ENCODE measurements at places on chromosomes 2 and 18. TPM values are rescaled to one million over a fixed set of nuclear protein-coding genes. Genes with fewer than 3 reads are reported as not detected.
A peak's percentile ranks its signal among the peaks of the same experiment; 100 is the strongest.

DNA sequence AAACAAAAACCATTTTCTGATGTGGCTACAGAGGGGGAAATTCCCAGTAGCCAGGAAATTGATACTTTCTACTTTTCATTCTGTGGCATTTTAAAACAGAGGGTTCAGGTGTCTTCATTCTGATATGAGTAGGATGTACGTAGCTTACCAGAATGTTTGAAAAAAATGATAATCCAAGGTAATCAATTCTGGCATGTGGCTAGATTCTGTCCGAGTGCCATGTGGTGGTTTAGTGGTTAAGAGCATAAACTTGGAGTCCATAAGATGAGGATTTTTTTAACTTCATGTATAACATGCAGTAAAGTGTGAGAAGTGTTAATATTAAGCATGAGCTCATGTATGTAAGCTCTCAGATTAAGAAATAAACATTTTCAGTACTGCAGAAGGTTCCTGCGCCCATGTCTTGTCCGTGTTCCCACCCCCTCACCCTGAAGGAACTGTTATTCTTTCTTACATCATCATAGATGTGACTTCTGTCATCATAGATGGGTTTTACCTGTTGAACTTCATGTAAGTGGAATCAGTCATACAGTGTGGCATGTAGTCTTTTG lies 4.5 kb downstream of the B3GNT2 start:
- H3K36me3 ChIP-seq: peaks cover 24% of the 10 kb centered on the region
- peak overlapping the region; percentile 97 for H3K27ac ChIP-seq
- H3K4me3 ChIP-seq: peak overlapping the region; percentile 89
- no peaks in the 10 kb centered on the region for H3K27me3 ChIP-seq
- DNase-seq: no peak

GRCh38 chr2:10271509-10271908 lies 31.2 kb upstream of the HPCAL1 start:
- peaks cover 4% of the 10 kb centered on the region for H3K4me1 ChIP-seq
- no peak for DNase-seq
- no peaks in the 10 kb centered on the region for H3K36me3 ChIP-seq
- H3K4me3 ChIP-seq: no peak overlapping the region
- no peak overlapping the region for H3K27ac ChIP-seq

DNA sequence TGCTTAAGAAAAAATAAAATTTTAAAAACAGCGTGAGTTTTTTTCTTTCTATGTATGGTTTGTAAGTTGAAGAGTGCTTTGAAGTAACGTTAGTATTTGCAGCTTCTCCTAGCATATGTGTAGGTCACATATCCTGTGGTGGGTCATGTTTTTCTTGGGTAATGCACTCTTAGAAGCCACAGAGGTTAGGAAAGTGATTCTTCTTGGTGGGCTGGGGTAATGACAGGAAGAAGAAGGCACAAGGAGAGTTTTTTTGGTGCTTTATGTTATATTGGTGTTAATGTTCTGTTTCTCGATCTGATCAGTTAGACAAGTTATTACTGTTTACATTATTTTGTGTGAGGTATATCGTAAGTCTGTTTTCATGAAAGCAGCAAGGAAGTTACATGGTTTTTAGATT lies 109.0 kb downstream of the ICA1L start:
- DNase-seq: peak; percentile 37
- peak overlapping the region; percentile 86 for H3K27ac ChIP-seq
- H3K36me3 ChIP-seq: peaks cover 62% of the 10 kb centered on the region

DNA sequence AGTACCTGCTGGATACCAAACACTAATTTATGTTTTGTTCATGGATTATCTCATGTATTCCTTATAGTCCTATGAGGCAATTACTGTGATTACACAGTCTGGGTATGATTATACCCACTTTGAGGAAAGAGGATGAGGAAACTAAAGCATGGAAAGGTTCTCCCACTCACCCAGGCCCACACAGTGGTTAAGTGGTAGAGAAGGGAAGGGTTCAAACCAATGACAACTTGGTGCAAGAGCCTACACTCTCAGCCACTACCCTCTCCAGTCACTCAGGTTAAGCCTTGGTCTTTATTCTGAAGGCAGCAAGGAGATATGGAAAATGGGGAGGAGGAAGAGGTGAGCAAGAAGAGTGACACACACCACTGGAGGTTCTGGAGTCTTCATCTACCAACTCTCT lies 64.5 kb upstream of the PPP1CB start:
- DNase-seq: no peak
- H3K36me3 ChIP-seq: no peaks in the 10 kb centered on the region
- H3K27me3 ChIP-seq: no peaks in the 10 kb centered on the region
- H3K4me3 ChIP-seq: no peak overlapping the region

The ADD2 gene
- 16.8 TPM for total RNA-seq

The DPP4 gene
- total RNA-seq: 116 TPM

The FABP1 gene
- total RNA-seq: not detected

DNA sequence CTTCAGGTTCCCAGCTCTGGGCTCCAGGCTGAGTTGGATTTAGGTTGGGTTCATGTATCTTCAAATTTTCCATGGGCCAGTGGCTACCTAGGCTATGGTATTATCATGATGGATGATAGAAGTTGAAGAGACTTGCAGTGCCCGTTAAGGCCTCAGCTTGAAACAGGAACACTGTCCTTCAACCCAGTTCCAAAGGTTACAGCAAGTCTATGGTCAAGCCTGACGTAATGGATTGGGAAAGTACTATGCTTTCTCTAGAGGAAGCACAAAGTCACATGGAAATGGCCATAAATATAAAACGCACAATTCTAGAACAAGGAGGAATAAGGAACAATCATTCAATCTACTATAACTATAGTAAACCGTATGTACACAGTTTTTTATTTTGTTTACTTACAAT lies 593.2 kb downstream of the ZEB2 start:
- H3K27me3 ChIP-seq: peaks cover 19% of the 10 kb centered on the region
- H3K27ac ChIP-seq: no peak overlapping the region
- no peaks in the 10 kb centered on the region for H3K36me3 ChIP-seq

GRCh38 chr2:64839844-64840243 lies 149.4 kb upstream of the SLC1A4 start:
- DNase-seq: no peak
- H3K36me3 ChIP-seq: no peaks in the 10 kb centered on the region
- H3K27ac ChIP-seq: no peak overlapping the region
- H3K4me3 ChIP-seq: no peak overlapping the region
- H3K4me1 ChIP-seq: peaks cover 14% of the 10 kb centered on the region

DNA sequence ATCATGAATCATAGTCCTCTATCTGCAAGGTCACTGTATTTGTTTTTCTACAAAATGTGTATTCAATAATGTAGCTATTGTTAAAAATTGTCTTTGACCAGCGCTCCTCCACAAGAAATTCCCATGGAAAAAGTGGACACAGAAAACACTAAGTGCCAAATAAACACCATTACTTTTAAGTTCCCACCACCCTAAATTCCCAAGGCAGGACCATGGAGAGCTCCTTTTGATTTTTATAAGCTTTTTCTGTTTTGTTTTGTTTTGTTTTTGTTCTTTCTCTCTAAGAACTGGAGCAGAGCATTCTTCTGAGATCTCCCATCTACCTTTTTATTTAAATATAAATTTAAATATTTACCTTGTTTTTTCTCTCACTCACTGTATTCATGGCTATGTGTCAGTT lies 44.5 kb downstream of the LRATD1 start:
- no peak overlapping the region for H3K27ac ChIP-seq
- H3K4me1 ChIP-seq: no peaks in the 10 kb centered on the region
- no peak for DNase-seq
- no peaks in the 10 kb centered on the region for H3K27me3 ChIP-seq
- H3K36me3 ChIP-seq: no peaks in the 10 kb centered on the region

The PARD6G gene
- total RNA-seq: 0.22 TPM

The SERPINB8 gene
- 5.3 TPM for total RNA-seq

The MC2R gene
- total RNA-seq: not detected

DNA sequence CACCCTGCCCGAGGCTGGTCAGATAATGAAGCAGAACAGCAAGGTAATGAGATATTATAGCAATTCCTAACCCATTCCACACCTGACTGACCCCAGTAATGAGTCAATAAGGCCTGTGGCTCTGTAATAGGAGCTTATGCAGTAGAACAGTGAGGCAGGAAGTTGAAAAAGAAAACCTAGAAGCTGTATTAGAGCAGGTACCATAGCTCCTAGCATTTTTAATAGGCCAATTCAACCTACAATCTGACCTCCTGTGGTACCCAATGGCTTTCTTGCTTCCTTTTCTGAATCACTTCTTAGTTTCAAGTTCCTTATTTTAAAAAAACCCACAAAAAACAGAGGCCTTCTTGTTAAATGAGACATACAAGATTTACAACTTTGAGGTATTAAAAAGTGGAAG lies 43.6 kb upstream of the MAP2 start:
- H3K27ac ChIP-seq: no peak overlapping the region
- H3K36me3 ChIP-seq: no peaks in the 10 kb centered on the region
- peaks cover 4% of the 10 kb centered on the region for H3K4me1 ChIP-seq
- peaks cover 2% of the 10 kb centered on the region for H3K27me3 ChIP-seq
- DNase-seq: no peak

GRCh38 chr2:176642074-176642473 lies 372.8 kb downstream of the MTX2 start:
- H3K4me3 ChIP-seq: no peak overlapping the region
- peaks cover 75% of the 10 kb centered on the region for H3K27me3 ChIP-seq
- no peak for DNase-seq
- peaks cover 2% of the 10 kb centered on the region for H3K4me1 ChIP-seq
- H3K36me3 ChIP-seq: no peaks in the 10 kb centered on the region
- H3K27ac ChIP-seq: no peak overlapping the region

DNA sequence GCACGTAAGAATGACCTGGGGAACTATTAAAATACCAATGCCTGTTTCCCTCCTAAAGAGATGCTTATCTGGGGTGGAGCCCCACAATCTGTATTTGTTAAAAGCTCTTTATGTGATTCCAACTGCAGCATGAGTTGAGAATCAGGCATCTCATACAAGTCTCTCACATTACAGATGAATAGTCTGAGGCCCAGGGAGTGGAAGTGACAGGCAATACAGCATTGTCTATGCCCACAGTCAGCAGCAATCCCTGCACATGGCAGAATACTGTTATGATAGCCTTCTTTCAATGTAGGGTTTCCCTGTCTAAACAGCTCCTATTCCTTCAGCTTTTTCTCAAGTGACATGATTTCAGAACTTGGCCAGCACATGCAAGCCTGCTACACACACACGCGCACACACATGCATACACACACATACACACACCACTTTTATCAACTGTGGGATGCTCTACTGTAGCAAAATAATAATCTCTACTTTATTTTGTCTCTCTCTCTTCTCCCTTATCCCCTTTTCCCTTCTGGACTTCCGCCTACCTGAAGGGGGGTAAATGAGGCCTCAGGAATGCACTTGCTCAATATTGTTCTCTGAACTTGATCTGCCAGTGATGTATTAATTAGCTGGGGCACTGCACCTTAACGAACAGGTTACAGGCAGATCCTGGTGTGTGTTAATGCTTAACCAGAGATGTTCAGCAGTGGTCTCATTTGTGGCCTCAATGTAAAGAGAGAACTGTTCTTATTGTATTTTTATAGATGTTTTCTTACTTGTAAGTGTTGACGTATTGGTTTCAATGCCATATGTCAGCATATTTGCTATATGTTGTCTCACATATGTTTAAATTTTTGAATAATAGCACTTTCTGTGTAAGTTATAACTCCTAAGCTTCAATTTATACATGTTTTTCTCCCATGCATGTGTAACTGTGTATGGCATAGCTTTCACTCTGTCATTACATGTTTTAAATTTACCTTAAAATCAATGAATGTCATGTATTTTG lies 116.0 kb downstream of the SETBP1 start:
- DNase-seq: no peak
- H3K27me3 ChIP-seq: peaks cover 5% of the 10 kb centered on the region
- no peak overlapping the region for H3K4me3 ChIP-seq
- H3K4me1 ChIP-seq: peaks cover 24% of the 10 kb centered on the region
- H3K36me3 ChIP-seq: peaks cover 6% of the 10 kb centered on the region

The MALL gene
- not detected for total RNA-seq

- no peak overlapping the region for H3K27ac ChIP-seq
- peaks cover 57% of the 10 kb centered on the region for H3K4me1 ChIP-seq
- no peaks in the 10 kb centered on the region for H3K27me3 ChIP-seq
- H3K4me3 ChIP-seq: no peak overlapping the region
Observed at GRCh38 chr18:8616028-8616401, 6.8 kb downstream of the RAB12 start.

DNA sequence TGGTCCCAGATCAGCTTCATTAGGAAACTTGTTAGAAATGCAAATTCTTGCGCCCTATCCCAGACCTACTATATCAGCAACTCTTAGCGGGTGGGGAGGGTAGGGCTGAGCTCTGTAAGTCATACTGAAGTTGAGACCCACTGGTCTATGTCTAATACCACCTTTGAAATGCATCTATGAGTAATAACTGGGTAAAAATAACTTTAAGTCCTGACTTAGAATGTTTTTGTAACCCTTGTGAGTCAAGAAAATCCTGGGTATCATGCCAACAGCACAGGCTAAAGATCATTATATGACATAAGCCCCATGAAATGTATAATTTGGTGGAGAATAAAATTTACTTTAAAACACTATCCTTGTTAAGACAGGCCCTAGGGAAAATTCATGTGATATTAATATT lies 41.4 kb downstream of the PRKD3 start:
- H3K4me3 ChIP-seq: no peak overlapping the region
- DNase-seq: no peak
- H3K27ac ChIP-seq: no peak overlapping the region
- H3K27me3 ChIP-seq: no peaks in the 10 kb centered on the region
- peaks cover 7% of the 10 kb centered on the region for H3K36me3 ChIP-seq
- H3K4me1 ChIP-seq: no peaks in the 10 kb centered on the region

The KIF1A gene
- total RNA-seq: 0.40 TPM

DNA sequence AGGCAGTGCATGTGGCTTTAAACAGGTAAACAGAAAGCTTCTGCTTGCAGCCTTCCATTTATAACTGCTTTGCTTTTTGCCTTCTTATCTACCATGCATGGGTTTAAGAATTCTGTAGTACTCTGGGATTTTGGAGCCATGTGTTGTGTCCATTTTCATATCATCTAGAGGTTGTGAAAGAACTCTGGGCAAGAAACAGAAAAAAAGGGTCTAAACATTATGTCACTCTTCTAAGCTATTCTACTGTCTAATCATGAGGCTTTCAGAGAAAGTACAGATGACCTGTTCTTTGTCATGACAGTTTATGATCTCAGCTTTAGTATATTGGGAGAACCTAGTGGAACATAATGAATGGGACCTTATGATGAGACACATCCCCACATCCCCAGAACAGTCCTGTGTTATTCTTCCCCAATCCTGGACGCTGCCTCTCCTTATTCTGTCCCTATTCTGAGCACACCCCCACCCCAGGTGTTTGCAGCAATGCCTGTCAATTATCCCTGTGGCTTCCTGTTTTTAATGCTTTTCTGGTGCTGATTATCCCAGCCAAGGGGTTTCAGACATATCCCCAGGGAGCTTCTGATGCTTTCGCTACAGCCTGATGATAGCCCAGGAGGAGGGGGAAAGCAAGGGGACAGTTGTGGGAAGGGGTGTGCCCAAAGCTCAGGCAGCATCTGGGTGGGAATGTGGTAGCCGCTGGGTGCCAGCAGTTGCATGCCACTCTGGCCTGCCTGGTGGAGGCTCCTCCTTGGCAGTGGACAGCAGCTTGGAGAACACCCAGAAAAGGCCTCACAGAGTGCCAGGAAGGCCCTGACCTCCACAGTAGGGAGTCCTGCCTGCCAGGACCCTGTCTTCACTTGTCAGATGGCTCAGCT lies 169.5 kb upstream of the MAP3K20 start:
- DNase-seq: no peak
- H3K4me1 ChIP-seq: no peaks in the 10 kb centered on the region
- H3K27ac ChIP-seq: no peak overlapping the region

GRCh38 chr2:101200676-101201075 lies 49.5 kb upstream of the TBC1D8 start:
- DNase-seq: no peak
- no peaks in the 10 kb centered on the region for H3K36me3 ChIP-seq
- peaks cover 10% of the 10 kb centered on the region for H3K4me1 ChIP-seq
- H3K27me3 ChIP-seq: no peaks in the 10 kb centered on the region
- no peak overlapping the region for H3K27ac ChIP-seq
